ENCODE measurements at places on chromosomes 12 and 14.
A peak's percentile ranks its signal among the peaks of the same experiment; 100 is the strongest.

DNA sequence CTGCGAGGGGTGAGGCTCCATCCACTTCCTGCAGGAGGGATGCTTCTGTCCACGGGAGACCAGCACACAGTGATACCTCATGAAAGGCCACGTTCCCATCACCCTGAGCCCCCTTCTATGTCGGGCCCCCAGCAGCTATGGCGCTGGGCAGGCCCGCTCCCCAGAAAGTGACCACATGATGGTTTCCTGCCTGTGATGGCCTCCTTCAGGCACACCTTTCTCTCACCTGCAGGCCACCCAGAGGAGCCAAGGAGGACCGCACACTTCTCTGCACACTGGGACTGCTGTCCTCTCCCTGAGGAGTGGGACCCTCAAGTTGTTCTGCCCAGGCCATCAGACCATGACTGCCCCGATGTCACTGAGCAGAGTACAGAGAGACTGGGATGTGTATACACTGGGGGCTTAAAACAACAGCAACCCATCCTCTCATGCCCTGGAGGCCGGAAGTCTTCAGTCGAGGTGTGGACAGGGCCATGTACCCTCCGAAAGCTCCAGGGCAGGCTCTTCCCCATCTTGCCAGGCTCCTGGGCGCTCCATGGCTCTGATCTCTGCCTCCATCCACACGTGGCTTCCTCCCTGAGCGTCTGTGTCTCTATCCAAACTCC, 158.9 kb downstream of the PIWIL1 start:
- DNase-seq = no peak

DNA sequence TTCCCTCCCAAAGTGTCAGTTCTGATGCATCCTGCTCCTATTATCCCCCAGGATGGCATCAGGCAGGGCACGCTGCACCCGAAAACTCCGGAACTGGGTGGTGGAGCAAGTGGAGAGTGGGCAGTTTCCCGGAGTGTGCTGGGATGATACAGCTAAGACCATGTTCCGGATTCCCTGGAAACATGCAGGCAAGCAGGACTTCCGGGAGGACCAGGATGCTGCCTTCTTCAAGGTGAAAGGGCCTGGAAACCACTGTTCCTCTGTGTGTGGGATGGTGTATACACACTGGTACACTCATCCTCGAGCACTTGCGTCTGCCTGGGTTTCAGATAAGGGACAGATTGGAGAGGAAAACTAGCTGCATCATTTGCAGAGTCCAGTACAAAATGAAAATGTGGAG, 1.0 kb downstream of the IRF9 start:
- no peak for DNase-seq

- no peak for DNase-seq
Measured at GRCh38 chr14:20808162-20808483, 5.5 kb upstream of the RNASE1 start.

DNA sequence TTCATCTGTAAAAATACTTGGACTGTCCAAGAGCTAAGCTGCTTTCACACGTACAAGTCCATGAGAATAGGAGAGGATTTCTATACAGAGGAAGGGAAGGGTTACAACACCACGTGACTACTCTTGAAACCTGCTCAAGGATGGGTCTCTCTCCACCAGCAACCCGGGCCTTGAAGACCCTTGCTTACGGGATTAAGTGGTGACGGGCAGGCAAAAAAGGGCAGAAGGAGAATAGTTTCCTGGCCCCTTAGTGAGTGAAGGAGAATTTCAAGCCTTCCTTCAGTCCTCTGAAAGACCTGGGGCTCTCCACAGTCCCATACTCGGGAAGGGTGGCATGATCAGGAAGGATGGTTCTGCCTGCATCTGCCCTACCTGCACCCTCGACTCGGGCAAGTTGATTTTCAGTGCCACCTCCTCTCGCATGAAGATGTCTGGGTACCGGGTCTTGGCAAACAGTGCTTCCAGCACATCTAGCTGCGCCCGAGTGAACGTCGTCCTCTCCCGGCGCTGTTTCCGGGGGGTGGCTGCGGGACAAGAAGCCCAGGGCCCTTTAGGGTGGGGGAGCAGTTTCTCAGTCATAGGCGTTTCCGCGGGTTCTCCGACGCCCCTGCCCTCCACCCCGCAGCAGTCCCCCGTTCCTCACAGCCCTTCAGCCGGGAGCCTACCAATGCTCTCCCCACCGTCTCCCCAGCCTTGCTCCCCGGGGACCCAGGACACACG, 6.3 kb downstream of the OTX2 start:
- no peak for DNase-seq

DNA sequence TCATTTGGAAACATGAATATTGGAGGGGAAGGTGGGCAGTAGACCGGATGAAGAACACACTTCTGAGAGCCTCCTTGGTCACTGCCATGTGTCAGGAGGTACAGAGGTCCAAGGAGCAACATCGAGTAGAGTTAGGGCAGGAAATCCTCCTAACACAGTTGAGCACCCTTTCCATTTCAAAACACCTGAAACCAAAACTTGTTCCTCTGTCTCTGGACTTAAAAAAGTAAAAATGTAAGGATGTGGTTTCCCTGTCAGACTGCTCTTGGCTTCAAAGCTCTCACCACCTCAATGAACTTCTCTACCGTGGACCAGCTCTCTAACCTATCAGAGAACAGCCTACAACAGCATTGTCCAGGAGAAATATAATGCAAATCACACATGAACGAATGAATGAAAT, 573.9 kb downstream of the NOVA1 start:
- DNase-seq = no peak

DNA sequence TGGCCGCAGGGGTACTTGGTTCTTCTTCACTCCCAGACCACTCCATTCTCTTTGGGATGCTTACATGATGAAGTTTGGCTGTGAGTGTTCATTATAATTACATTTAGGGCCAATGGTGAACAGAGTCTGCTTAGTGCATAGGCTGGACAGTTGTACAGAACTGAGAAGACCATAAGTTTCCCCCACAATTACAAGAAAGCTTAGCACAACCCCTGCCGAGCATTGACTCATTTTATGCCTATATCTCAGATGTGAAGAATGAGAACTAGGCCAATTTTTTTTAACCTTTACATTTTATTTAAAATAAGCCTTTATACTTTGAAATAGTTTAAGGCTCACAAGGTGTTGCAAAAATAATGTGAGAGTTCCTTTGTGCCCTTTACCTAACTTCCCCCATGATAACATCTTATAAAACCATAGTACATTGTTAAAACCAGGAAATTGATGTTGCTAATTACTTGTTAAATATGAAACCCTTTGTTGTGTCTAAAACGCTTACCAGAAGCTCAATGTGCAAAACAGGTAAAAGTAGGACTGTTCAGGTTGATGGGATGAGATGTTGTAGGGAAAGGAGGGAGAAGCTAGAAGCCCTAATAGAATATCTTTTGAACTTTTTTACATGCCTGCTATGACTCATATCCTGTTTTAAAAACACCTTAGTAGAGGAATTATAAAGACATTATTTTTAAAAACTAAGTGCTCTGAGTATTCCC, 47.2 kb downstream of the ALDH1L2 start:
- no peak for DNase-seq

- no peak for DNase-seq
Measured at GRCh38 chr12:117034701-117035151, 64.5 kb downstream of the TESC start.

GRCh38 chr14:34231626-34232025, 230.4 kb downstream of the SPTSSA start:
- DNase-seq = peak; percentile 26

GRCh38 chr12:95599880-95600279, 48.6 kb upstream of the USP44 start:
- DNase-seq = no peak

- peak; percentile 96 for DNase-seq
Measured at GRCh38 chr12:62724947-62725451, 210.0 kb downstream of the PPM1H start.

DNA sequence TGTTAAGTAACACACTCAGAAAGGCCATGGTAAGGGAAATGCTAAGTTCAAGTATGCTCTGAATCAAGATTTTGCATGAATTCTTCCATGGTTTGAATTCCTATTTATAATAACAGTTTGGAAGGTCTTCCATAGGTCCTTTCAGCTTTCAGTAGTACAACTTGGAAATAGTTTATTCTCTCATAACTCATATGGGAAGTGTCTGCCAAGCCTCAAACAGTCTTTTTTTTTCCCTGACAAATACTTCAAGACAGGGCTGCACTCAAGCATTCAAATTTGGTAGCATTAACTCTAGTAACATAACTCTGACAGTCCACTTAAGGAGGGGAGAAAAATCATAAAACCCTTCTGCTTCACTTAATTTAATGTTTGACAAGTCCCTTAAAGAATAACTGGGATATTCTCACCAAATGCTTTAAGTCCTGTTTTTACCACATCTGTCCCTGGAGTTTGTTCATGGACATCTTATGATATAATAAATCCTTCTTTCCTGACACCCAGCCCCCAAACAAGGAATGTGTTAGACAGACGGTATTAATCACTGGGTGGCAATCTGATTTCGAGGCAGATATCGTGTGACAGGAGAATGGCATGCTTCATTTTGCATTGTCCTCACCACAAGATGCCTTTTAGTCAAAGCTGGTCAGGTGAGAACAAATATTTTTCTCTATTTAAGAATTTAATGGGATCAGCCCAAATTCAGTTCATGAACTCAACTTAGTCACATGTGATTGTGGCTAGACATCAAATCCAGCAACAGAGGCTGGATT, 165.7 kb downstream of the BMP4 start:
- DNase-seq = no peak

GRCh38 chr14:97584528-97584927, 787.3 kb downstream of the VRK1 start:
- no peak for DNase-seq

DNA sequence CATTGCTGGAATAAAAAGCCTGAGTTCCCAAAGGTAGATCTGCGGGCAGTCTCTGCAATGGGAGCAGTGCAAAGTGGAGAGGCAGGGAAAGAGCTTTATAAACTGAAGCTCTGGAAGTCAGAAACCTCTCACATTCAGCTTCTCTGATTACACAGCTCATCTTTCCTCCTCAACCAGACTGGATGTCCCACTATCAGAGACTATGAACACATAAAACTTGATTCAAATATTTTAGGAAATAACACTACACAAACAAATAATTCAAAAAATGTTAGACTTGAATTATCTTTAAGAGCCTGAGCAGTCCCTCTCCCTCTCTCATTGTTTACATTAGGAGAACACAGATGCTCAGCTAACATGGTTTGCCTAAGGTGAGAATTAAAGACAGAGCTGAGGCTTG, 72.9 kb downstream of the DENND5B start:
- DNase-seq = no peak

DNA sequence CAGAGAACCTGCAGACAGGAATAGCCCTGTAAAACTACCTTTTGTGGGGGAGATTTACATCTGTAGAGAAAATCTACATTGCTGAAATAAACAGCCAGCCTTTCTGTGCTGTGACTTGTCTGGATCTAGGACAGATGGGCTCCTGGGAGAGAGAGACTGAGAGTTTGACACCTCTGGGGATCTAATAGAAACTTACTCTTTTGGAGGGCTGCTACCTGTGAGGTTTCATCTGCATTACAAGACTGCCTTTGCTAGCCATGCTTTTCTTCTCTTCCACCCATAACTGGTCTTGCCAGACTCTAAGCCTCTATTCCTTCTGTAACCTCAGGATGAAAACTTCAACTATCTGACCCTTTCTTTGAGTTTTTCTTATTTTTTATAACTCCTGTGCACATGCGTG, 452.6 kb downstream of the ZFP36L1 start:
- no peak for DNase-seq

DNA sequence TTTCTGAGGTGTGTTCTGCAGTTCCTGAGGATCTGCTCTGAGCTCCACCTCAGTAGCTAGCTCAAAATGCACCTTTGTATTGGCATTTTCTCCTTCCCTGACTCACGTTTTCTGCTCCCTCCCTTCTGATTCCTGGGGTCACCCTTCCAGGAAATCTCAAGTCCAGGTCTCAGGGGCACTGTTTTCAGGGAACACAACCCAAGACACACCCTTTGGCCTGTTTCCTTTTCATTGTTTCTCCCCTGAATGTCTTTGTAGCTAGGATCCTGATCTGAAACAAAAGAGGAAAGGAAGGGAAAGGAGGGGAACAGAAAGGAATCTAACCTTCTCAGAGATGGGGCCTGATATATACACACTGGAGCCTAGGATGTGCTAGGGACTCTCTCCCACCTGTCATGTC, 7.3 kb upstream of the RIPK3 start:
- DNase-seq = no peak

DNA sequence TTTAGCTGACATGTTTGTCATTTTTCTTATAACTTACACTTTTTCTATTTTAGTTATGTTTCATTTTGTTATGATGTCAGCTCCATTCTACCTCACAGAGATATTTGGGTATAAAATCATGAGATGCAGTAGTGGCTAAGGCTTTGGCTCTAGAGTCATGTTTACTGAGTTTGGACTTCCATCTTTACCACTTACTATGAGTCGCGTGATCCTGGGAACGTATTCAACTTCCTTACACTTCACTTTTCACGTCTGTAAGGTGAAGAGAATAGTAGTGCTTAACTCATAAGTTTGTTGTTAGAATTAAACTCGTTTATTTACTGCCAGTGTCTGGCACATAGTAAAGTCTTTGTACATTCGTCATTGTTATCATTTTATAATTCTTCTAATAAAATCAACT, 126.3 kb downstream of the ERC1 start:
- peak; percentile 22 for DNase-seq

- no peak for DNase-seq
Measured at GRCh38 chr14:75626863-75627262, 33.8 kb downstream of the ERG28 start.

DNA sequence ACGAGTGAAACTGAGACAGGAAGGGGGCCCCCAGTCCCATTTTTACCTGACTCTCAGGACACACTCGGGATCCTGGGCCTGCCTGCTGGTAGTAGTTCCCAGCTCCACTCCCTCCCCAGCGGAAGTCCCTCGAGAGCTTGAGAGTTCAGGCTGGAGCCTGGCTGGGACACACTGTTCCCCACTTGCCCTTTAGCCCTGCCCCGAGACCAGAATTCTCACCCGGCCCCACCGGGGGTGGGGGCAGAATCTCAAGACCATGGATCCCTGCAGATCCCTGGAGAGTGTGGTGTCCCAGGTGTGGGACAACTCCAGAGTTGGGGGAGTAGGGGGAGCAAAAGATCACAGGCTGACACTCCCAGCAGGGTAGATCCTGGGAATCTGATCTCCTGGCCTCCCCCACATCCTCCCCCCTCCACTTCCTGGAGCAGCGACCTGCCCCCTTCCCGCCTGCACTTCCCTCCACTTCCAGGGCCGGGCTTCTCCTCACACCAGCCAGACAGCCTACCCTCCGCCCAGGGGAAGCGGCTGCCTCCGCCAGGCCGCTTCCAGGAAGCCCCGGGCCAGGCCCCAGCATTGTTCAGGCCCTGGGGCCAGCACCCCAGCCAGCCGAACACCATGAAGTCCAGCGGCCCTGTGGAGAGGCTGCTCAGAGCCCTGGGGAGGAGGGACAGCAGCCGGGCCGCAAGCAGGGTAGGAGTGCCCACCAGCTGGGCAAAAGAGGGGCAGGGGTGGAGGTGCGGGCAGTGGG, at the start of gene TNS2:
TNS2 (plus strand) TSS at position 495 of the 748 bp plus-strand sequence; CDS start at position 616, 121 bp downstream.
- no peak for DNase-seq

DNA sequence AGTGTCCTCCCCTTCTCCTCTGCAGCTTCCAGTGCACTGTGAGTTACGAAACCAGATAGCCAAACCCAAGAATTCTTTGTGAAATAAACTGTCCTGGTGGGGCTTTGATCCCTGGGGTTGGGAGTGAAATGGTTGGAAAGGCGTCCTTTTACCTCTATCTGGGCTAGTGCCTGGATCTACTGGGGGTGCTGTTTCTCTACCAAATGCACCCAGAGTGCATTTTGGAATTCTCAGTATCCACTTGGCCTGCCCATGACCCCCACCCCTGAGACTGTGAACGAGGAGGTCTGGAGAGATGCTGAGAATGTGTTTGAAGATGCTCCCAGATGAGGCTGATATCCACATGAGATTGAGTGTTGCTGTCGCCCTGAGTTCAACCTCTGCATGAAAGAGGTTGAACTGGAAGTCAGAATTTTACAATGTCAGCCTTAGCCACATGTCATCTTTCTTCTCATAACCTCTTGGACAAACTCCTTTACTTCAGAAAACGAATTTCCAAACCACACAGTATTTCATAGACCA, 87.1 kb upstream of the CLMN start:
- DNase-seq = no peak
